ENCODE measurements at places on chromosomes 13 and 19. TPM values are rescaled to one million over a fixed set of nuclear protein-coding genes. Genes with fewer than 3 reads are reported as not detected.

The FFAR1 gene
- not detected for total RNA-seq

The ZNF653 gene
- 11.6 TPM for total RNA-seq

The TTC9B gene
- total RNA-seq = not detected

The PVR gene
- 31.3 TPM for total RNA-seq

The SELENOW gene
- total RNA-seq = 319 TPM

The SLC25A41 gene
- total RNA-seq = 0.23 TPM

The PLPPR3 gene
- total RNA-seq = not detected

The TLE6 gene
- 3.5 TPM for total RNA-seq

The KISS1R gene
- total RNA-seq = not detected

The ZNF177 gene
- 2.0 TPM for total RNA-seq

The TTYH1 gene
- 2.2 TPM for total RNA-seq

The NLRP11 gene
- not detected for total RNA-seq

The NCCRP1 gene
- total RNA-seq = not detected

The RAB11B gene
- 119 TPM for total RNA-seq

GRCh38 chr13:44974056-44974793, 15.0 kb downstream of the NUFIP1 start:
- DNase-seq = no peak

GRCh38 chr19:18440936-18441803, 3.2 kb upstream of the ISYNA1 start:
- DNase-seq = no peak

DNA sequence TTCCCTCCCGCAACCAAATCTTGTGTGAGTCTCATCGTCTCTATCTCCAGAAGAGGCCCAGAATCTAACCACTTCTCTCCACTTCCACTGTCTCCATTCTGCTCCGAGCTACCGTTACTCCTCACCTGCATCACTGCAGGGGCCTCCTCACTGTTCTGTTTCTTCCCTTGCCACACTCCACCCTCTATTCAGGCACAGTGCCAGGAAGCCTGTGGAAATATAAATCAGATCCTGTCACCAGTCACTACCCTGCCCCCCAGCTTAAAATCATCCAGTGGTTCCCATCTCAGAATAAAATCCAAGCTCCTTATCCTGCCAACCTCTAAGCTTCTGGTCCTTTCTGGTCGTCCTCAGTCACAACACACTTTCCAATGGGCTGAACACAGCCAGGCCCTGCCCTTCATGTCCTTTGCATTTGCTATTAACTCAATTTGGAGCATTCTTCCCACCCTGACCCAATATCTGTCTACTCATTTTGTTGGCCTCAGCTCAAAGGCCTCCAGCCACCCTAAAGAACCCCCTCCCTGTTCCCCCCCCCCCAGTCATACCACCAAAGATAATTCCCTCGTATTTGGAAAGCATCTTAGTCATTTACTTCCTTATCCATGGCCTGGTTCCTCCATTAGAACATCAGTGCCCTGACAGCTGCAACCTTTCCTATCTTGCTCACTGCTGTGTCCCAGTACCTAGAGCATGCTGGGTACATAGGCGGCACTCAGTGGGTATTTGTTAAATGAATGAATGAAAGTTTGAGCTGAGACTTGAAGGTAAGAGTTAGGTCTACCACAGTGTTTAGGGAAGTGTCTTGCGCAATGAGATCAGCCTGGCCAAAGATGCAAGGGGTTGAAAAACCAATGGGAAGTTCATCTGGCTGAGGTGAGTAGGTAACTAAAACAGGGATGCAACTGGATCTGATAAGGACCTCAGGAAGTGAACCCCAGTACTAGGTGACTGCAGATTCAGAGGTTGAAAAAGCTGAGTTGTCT, 24.4 kb downstream of the ZNF175 start:
- DNase-seq = no peak

DNA sequence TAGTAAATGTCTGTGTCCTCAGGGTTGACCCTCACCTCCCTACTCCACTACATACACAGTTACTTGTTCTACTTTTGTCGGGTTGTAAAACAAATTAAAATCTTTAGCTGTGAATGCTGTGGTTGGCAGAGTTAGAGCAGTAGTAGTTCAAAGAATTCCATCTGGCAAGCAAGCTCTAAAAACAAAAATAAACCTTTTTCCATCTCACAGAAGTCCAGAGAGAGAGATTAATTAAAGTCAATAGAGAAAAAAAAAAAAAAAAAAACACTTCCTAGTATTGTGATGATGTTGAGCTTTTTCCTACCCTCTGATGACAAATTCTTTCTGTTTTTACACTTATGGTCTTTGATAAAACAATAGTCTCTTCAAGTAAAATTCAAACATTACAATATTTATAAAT, 338.4 kb downstream of the PCDH17 start:
- no peak for DNase-seq

DNA sequence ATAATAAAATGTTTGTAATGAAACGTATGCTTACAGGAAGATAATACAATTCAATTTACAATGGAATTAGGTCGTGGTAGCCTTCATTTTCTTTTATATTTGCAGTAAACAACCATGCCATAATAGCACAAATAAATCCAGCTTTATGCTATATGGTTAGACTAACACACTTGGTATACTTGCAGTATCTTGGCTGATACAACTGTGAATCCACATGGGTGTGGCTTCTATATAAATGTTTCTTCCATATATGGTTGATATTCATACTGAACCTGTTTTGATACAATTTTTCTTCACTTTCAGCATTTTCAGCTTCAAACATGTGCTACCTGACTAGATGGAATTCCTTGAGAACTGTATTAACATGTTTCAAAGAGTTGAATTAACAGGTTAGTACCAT, 20.4 kb upstream of the SPRY2 start:
- no peak for DNase-seq

DNA sequence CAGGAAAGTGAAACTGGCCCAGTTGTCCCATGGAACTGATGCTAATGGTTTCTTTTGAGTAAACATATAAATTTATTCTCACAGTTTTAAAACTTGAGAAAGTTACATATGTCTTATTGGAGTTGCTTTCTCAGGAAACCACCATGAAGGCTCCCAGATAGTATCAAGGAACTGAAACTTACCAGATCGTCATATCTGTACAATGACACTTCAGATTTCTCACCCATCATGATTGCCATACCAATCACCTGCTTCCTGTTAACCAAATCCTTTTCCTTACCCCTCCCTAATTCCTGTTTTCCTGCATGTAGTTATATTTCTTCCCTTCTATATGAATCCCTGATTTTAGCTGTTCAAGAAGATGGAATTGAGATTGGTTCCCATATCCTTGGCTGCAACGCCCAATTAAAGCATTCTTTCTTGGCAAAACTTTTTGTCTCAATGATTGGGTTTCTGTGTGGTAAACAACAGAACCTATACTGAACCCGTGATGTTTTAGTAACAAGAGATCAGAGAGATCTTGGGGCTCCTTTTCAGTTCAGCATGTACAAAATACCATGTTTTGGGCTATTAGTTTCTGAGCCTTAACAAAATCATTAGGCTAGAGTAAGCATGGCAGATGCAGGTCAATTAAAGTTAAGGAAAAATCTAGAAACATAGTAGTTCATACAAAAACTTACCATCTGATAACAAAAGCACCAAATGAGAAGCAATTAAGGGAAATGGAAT, 781.3 kb upstream of the MIR17HG start:
- no peak for DNase-seq

DNA sequence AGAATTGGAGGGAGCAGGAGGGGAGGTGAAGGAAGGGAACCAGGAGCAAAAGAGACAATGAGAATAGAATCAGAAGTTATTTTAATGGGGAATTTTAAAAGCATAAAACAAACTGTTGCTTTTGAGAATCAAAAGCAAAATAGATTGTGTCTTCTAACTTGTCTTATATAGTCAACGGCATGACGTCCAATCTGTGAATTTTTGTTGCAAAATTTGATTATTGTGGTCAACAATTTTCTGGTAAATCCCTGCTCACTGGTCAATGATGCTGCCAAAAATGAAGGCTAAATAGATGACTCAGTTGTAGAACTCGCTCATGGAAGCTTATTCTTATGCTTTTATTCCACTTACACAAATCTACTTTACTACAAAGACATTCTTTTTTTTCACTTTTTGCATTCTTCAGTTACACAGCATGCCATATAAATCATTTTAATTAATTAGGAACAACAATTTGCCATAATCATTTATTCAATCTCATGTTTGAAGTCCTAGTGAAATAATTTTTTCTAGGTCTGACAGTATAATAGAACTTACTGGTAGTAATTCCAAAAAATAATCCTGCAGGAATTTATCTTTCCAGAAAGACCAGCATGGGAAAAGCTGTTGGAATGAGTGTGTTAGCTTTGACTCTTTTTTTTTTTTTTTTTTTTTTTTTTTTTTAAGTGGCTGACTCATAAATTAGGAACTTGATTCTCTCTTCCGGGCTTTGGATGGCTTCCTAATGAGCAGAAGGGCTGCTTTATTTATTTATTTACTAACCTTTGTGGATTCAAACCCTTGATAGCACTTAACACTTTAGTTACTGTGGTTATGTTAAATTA, 256.9 kb downstream of the SPRY2 start:
- no peak for DNase-seq

DNA sequence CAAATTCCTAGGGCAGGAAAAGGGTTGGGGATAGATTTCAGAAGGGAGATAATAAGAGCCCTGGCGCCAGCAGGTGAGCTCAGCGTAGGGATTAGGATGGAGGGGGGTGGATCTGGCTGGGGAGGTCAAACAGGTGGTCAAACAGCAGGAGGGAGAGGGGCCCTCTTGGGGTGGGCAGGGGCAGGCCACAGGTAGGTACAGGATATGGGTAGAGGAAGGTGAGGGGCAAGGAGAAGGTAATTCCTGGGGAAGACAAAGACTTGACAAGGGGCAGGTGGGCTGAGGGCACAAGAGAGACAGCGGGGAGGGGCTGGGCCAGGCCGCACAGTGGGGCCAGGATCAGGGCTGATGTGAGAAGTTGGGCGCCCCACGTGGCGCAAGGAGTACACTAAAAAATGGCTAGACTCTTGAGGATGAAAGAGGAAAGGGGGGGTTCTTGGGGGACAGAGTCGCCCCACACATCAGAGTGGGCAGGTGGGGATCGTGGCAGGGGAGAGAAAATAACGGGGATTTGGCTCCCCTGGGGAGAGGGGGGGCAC, 713 bp downstream of the KRI1 start:
- DNase-seq = no peak

- DNase-seq = no peak
Observed at GRCh38 chr13:113919761-113920559, 53.9 kb downstream of the C13orf46 start.

- no peak for DNase-seq
Observed at GRCh38 chr19:28718909-28719308, 494.0 kb downstream of the UQCRFS1 start.

DNA sequence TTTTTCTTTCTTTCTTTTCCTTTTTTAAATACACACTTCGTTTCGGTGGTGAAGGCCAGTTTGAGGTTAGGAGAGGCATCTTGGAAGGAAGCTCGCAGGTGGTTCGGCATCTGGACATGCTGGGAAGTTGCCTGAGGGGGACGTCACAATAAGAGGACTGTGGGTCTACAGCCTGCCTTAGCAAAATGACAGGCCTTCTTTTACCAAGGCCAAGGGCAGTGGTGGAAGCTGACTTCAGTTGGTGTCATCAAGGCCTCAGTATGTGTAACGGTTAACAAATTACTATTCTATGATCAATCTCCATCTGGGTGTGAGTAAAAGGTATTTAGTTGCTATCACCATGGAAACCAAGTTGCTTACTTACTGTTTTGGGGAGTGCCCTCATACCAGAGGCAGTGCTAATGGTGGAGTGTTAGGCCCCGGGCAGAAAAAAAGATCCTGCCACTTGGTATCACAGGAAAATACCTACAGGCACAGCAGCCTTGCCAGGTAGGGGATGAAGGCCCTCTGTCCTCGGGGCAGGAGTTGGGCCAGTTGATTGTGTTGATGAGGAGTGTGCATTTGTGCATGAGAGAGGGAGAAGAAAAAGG, 10.3 kb downstream of the ACTN4 start:
- DNase-seq = no peak

DNA sequence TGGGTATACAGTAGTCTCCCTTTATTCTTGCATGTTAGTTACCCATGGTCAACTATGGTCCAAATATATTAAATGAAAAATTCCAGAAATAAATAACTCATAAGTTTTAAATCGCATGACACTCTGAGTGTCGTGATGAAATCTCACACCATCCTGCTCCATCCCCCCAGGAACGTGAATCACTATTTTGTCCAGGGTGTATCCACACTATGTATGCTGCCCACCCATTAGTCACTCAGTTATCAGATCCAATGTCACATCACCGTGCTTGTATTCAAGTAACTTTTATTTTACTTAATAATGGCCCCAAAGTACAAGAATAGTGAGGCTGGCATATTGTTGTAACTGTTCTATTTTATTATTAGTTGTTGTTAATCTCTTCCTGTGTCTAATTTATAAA, 115.8 kb upstream of the SERP2 start:
- DNase-seq = no peak

GRCh38 chr19:2354670-2355069, 5.4 kb upstream of the TMPRSS9 start:
- no peak for DNase-seq

- DNase-seq = peak; percentile 83
Observed at GRCh38 chr19:1066748-1067340, at the start of gene ARHGAP45. TSS of gene ARHGAP45 (plus strand) at chr19:1067167. CDS start at chr19:1067406, 239 bp downstream.

GRCh38 chr13:88592105-88592504, 920.9 kb downstream of the SLITRK5 start:
- DNase-seq = no peak

GRCh38 chr19:6740589-6741343, 1.3 kb downstream of the TRIP10 start:
- DNase-seq = peak; percentile 78

DNA sequence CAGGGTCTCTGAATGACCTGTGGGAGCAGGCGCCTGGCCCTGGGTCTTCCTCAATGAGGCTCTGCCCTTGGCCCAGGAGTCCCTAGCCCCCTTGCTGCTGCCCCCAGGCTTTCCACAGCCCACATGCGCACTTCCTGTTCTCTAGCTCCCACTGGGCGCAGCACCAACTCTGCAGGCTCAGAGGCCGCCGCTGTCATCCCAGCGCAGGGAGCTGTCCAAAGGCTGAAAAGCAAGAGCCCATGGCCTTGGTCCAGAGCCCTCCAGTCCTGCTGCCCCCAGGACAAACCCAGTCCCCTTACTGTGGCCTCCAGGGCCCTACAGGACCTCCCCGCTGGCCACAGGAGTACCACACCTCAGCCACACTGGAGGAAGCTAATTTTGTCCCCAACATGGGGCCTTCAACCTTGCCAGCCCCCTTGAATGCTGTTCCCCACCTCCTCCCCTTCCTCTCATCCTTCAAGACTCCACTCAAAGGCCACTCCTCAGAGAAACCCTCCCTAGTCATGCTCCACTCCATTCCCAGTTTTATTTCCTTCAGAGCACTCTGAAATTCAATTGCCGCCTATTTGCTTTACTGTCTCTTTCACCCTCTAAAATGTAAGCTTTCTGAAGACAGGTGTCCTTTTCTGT, 8.0 kb upstream of the POU2F2 start:
- DNase-seq = peak; percentile 81
